ENCODE measurements at places on chromosomes 5 and 9.

DNA sequence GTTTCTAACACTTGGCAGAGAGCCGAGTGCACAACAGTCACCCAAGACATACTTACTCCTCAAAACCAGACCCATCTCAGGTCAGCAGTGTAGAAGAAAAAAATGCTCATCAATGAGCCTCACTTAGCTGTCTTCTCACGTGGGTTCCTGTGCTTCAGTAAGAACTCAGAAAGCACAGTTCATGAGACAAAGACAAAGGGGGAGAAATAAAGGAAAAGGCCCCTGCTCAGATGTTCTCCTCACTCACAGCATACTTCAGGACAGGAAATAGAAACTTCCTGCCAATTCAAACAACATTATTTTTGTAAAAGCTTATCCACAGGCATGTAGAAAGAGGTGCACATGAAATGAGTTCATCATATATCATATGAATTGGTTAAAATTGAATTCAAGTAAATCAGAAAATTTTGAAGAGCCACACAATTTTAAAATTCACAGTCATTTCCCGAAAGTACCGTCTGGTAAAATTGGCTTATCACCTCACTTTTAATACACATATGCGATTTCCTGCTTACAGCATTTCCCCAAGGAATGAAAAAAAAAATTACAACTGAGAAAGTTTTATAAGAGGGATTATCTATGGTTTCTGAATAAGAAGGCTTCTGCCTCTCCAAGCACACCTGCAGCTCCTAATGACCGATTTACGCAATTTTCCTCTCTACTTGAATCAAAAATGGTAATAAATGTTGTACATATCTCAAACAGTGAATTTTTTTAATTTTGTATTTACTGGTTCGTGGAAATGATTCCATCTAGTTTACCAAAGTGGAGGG, 328.3 kb downstream of the TMEM167A start:
- no peak for DNase-seq

DNA sequence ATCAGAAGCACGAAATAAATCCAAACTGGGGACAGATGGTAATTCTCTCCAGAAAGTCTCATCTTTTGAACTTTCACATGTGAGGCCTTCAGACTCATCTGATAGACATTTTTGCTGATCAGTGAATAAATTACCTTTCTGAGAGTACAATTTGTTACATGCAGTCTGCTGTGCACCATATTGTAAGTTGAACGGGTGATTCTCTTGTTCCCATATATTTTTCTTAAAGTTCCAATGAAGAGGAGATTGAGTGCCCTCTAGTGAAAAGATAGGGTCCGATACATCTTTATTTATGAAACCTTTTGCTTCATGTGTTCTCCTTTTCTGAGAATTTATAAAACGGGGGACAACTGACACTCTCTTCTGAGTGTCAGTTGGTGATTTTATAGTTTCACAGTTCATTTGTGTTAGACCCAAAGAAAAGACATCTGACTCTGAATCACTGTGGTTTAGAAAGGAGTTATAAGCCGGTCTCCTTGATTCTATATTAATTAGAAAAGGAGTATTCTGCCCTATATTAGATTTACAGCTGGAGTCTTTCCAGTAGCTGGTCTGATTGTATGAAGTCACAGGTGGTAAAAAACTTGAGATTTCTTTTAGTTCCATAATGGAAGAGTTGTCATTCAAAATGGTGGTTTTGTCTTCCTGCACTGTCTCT, 30.4 kb downstream of the GNG10 start:
- no peak for DNase-seq

GRCh38 chr9:5488221-5489008, 21.9 kb upstream of the PDCD1LG2 start:
- no peak for DNase-seq

- DNase-seq, result no peak
Observed at GRCh38 chr9:32968101-32969011, 33.1 kb downstream of the APTX start.

GRCh38 chr9:105693435-105694189, 729 bp upstream of the TMEM38B start:
- DNase-seq, result no peak

Measured in cortex of kidney (tissue), 1 donor.